H1 (cell line): ENCODE measurements at places on chromosomes 3 and 15.

DNA sequence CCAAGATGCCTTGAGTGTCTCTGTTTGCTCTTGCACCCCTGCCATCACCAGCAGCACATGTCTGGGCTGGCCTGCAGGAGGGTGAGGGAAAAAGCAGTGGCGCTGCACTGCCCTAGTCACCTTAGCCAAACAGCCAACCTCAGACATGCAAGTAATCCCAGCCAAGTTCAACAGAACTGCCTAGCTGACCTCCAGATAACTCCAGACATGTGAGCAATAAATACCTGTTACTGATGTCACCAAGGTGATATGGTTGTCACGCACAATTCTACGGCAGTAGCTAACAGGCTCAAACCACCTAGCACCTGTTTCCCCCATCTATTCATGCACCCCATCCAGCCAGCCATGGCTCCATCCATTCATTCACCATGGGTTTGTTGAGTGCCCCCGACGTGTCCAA lies 99.9 kb downstream of the SRGAP3 start:
- no peak for DNase-seq

GRCh38 chr15:63323798-63324563 lies 46.6 kb downstream of the APH1B start:
- DNase-seq: no peak

GRCh38 chr15:99084965-99085364 lies 19.9 kb upstream of the SYNM start:
- no peak for DNase-seq

GRCh38 chr3:129745253-129745652 lies 138.8 kb upstream of the PLXND1 start:
- DNase-seq: no peak

GRCh38 chr3:87198774-87199173 lies 28.3 kb upstream of the CHMP2B start:
- DNase-seq: no peak

DNA sequence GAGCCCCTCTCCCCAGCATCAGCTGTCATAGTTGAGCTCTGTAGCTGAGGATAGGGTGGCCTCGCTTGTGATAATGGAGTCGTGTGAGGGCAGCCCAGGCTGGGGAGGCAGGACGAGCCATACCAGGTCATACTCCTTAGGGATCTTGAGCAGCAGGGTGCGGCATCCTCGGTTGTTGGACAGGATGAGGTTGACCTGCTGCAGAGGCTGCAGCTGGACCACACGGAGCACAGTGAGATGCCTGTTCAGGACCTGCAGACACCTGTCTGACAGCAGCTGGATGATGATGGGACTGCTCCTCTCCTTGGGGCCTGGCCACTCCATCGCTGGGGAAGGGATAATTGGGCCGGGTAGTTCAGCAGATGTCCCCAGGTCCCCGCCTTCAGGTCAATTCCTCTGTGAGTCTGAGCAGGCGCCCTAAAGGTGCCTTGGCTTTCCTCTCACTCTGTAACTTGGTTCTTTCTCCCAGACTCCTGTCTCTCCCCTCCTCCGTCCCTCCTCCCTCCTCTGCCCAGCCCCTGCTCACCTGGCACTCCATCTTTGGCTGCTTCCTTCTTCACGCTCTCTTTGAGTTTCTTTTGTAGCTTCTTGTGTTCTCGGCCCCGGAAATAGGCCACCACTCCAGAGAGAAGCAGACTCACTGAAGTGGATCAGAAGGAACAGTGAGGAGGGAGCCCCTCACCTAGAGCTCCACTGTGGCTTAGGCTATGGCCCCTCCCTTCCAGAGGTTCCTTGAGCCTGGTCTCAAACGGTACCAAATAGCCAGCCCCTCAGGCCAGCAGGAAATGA lies 7.8 kb downstream of the DUOX2 start:
- DNase-seq: no peak

DNA sequence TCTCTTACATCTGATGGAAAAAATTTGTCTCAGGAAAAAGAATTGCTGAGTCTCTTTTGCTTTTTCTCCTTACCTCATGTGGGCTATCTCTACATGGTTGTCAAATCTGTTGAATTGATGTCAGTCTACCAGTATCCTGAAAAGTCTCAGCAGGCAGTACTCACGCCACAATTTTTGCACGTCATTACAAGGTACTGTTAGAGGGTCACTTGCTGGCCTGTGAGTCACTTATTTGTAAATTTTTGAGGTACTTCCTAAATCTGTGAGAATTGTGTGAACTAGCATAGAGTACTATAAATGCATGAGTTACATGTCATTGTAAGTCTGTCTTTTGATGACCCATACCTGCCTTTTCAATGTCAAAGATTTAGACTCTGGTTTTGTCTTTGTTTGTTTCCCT lies 15.9 kb downstream of the HPS3 start:
- DNase-seq: no peak

- DNase-seq: no peak
Measured at GRCh38 chr3:37753428-37753827, 108.3 kb upstream of the CTDSPL start.

DNA sequence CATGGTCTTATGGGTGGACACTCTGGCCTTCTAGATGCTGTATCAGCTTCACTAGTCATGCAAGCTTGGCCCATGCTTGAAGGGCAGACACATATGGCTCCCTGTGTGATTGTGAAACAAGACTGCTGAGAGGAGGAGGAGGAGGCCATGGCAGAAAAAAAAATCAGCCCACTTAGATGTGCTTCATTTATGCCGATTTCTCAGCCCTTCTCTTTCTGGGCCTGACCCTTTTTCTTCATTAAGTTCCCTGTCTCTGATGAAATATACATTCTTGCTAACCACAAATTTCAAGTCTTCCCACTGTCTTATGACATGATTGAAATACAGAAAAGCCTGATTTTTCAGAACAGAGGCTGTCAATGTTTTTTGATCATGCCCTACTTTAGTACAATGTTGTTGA lies 213.0 kb upstream of the FEZF2 start:
- DNase-seq: no peak

- no peak for DNase-seq
Measured at GRCh38 chr3:112333002-112333380, at the start of gene CD200. TSS of gene CD200 (plus strand) at chr3:112333156. CDS start at chr3:112333213, 57 bp downstream.

DNA sequence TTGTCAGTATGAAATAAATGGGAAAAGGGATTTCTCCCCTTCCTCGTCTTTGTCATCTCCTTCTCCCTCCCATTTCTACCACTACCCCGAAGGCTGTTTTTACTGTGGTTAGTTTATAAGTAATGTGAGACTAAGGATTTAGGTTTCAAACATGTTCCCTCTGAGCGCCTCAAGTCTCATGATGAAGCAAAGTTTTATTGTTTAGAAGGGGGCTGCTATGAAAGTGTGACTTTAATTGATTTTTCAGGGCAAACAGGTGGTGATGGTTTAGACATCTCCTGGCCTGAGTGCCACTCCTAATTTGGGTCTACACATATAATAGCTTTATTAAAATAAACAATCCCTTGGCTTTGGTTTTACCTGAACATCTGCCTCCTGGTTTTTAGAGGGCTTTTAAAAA lies 185.5 kb downstream of the MCTP2 start:
- DNase-seq: no peak

DNA sequence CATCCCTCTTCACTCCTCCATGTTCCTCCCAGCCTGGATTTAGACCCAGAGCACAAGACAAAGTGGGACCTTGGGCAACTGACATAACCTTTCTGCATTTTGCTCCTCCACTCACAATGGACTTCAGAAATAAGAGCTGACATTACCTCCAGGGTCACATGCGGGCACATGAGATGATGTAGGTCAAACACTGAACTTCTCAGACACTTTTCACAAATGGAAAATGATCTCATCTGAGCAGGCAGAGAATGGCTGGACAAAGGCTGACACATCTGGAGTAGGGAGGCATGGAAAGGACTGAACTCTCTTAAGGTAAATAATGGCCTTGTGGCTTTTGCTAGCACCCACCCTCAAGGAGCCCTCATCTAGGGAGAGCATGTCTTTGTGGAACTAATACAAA lies 849.2 kb upstream of the CFAP20DC start:
- no peak for DNase-seq

DNA sequence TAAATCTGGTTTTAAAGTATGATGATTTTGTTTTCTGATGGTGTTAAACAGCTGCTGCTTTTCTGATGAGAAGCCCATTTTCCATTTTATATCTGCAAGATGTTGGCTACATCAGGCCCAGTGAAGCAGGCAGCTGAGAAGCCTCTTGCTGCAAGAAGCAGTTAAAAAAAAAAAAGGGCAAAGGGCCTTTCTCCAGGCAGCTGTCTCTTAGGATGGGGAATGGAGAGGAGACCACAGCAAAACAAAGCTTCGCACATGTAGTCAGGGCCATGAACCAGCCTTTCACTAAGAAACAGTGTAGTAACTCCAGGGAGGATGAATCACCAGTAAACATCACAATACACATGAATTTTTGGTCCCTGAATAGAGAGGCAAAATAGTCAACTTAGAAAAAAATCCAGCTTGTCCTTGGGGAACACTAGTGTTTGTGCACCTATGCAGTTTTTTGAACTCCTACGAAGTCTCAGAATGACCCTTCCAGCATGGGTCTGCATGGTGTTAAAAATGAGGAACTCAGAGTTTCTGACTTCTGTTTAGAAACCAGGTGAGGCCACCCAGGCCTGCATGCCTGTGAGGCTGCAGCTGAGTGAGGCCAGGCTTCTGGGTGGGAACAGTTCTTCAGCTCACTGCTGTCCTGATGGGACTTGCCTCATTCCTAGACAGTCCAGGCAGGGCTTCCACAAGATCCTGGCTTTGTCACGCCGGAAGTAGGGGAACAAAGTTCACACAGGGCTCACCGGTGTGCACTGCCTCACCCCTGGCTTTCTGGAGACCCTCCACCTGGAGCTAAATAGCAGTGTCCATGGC lies 518.7 kb downstream of the MCTP2 start:
- DNase-seq: no peak
